ENCODE measurements at places on chromosomes 2 and 18.

- no peak for DNase-seq
Measured at GRCh38 chr2:133828913-133829312, 260.6 kb upstream of the NCKAP5 start.

DNA sequence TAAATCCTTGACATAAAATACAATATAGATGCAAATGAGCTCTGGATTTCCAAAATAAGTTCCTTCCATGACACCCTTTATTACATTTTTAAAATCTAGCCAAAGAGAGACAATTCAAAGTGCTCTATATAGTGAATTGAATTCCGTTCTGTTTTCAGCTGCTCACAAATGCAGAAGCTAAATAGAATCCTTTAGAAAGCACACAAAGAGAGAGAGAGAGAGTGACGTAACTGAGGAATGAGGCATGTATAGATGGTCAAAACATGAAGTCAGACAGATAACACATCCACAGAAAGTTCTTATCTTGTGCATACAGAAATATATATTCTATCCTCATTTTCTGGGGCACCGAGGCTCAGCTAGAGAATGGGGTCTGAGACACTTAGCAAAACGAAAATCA lies 344.7 kb upstream of the NETO1 start:
- DNase-seq, result no peak

DNA sequence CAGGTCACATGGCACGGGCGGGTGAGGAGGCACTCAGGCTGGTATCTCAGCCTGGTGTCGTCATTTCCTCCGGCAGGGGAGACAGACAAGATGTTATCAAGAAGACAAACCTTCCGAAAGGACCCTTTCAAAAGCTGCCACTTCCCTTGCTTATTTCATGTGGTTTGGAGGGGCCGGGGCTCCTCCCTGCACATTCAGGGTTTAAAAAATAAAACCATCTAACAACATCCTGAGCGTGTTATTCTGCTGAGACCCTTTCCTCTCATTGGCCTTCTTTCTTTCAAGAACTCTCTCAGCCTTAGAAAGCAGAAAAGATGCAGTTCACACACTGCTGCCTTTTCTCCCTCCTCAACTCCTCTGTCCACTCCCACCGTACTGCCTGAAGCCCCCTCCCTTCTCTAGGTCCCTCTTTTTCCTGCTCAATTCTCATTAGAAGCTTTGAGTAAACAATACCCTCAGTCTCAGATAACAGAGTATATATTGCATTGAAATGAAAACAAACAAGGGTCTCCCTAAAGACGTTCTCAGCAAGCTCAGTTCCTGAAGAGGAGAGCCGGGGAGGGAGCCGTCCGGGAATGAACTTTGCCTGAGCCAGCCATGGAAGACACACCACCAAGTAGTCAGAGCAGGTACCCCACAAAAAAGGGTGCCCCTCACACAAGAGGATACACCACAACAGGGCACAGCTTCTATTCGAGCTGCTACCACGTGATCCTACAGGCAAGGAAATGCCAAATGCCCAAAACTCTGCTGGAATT lies 9.7 kb downstream of the SMAD7 start:
- DNase-seq, result no peak

- DNase-seq, result no peak
Measured at GRCh38 chr18:74422541-74422940, 34.6 kb downstream of the DIPK1C start.

All from muscle of arm (tissue), 14 donors.